ENCODE measurements at places on chromosomes 1 and 21.

- no peak for DNase-seq
Measured at GRCh38 chr1:6353619-6353954, 40.0 kb downstream of the ACOT7 start.

DNA sequence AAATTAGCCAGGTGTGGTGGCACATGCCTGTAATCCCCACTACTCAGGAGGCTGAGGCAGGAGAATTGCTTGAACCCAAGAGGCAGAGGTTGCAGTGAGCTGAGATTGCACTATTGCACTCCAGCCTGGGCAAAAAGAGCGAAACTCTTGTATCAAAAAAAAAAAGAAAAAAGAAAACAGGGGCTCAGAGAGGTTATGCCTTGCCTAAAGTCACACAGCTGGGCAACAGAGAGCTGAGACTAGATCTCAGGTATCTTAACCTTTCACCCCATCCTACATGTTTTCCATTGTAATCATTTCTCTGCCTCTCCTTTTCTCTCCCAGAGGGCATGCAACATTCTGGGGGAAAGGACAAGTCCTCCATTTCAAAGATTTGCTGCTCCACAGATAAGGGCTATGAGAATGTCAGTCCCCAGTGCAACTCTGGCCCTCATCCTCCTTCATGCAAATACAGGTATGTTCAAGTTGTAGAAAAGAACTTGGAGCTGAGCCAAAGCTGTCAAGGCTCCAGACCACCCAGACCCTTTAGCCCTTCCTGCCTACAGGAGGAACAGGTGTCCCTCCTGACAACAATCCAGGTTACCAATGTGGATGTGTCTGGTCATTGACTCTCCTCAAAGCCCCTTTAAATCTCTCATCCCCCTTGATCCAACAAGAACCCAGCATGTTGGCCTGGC is 6.9 kb downstream of the SLC9A1 start:
- no peak for DNase-seq

- DNase-seq, result no peak
Measured at GRCh38 chr1:18126616-18127015, 19.0 kb downstream of the IGSF21 start.

GRCh38 chr1:184407816-184408510 is 21.1 kb downstream of the C1orf21 start:
- DNase-seq, result no peak

- DNase-seq, result no peak
Measured at GRCh38 chr1:18175530-18176377, 68.2 kb downstream of the IGSF21 start.

- DNase-seq, result no peak
Measured at GRCh38 chr1:199102239-199102638, 463.4 kb downstream of the PTPRC start.

- DNase-seq, result no peak
Measured at GRCh38 chr1:198276241-198276640, 119.4 kb downstream of the NEK7 start.

- no peak for DNase-seq
Measured at GRCh38 chr1:237911911-237912310, 21.2 kb upstream of the ZP4 start.

Measured in coronary artery (tissue), 2 donors.